WERI-Rb-1 (cell line): ENCODE measurements at places on chromosomes 12 and 14.
A peak's percentile ranks its signal among the peaks of the same experiment; 100 is the strongest.

GRCh38 chr14:99663386-99664057 is 18.6 kb downstream of the HHIPL1 start:
- DNase-seq = no peak

DNA sequence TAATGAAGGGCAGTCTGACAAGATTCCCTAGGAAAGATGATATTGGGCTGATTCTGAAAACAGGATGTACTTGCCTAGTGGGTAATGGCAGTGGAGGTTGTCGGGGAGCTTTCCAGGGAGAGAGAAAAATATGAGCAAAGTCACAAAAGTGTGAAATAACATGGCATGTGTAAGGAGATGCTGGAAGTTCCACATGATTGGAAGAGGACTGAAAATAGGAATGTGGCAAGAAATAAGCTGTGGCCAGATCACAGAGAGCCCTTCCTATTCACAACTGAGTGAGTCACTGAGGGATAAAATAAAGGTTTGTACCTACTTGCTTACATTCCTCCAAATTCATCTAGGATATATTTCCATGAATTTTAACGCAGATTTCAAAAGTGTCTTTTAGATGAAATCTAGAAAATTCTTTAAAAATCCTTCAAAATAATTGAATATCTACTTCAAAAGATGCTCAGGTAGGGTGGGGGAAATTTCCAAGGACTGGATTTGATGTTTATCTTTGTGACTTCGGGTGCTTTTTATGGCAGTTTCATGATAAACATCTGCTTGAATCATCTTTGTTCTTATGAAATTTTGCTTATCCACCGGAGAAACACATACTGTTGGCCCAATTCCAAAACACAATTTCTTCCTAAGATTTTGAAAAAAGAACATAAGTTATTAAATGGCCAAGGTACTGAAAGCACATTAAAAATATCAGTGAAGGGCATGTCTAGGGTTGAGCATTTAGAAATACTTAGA is 36.3 kb upstream of the SLC2A13 start:
- no peak for DNase-seq

GRCh38 chr14:64971943-64972791 is at the start of gene RAB15:
TSS of gene RAB15 (minus strand) at chr14:64972336. CDS start at chr14:64972076, 260 bp downstream.
- peak; percentile 51 for DNase-seq

DNA sequence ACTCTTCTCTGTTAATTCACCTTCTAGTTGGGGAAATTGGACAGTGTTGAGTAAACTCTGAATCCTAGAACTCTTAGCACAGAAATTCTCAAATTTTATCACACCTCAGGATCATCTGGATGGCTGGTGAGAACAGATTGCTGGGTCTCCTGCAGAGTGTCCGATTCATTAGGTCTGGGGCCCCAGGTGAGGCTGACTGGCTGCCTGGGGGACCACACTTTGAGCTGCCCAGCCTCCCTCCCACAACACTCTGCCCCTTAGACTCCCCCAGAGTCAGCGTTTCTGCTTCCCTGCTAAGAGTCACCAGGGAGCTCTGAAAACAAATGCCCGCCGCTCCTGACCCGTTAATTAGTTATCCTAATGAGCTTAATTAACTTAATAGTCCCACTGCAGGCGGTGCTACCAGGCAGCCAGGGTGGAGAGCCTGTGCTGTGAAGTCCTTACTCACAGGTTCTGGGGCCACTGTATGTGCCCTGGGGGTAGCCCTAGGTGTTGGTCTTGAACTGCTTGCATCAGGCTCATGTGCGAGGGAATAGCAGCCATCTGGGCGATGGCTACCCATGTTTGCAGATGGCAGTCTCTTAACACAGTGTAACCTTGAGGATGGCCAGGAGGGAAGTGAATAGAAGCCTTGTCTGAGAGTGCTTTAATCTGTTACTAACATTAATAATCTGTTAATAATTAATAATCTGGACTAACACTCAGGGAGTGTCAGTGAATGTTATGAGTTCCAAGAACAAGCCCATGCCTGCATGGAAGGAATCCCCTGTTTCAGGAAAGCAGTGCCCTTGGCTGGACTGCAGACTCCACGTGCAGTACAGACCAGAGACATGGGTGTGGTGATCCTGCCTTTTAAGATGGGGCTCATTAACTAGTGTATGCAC is 35.6 kb downstream of the AACS start:
- DNase-seq = no peak

DNA sequence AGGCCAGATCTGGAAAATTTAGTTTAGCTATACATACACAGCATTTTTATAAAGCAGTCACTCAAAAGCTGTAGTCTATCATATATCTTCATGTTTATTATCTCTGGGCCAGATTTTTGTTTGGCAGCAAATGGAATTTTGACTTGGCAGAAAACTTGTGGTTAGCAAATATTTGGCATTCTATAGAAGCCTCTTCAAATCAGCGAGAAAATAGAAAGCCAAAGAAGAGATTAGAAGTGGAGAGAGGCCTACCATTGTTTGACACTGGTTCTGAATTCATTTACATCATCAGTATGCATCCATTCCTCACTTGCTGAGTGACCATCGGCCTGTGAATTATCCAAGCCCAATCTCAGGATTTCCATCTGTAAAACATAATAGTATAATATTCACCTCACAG is 1077.6 kb downstream of the GALC start:
- no peak for DNase-seq

- DNase-seq = no peak
Measured at GRCh38 chr12:48933664-48934311, 8.5 kb upstream of the FKBP11 start.

- no peak for DNase-seq
Measured at GRCh38 chr14:68015356-68016254, 196.0 kb downstream of the RAD51B start.

DNA sequence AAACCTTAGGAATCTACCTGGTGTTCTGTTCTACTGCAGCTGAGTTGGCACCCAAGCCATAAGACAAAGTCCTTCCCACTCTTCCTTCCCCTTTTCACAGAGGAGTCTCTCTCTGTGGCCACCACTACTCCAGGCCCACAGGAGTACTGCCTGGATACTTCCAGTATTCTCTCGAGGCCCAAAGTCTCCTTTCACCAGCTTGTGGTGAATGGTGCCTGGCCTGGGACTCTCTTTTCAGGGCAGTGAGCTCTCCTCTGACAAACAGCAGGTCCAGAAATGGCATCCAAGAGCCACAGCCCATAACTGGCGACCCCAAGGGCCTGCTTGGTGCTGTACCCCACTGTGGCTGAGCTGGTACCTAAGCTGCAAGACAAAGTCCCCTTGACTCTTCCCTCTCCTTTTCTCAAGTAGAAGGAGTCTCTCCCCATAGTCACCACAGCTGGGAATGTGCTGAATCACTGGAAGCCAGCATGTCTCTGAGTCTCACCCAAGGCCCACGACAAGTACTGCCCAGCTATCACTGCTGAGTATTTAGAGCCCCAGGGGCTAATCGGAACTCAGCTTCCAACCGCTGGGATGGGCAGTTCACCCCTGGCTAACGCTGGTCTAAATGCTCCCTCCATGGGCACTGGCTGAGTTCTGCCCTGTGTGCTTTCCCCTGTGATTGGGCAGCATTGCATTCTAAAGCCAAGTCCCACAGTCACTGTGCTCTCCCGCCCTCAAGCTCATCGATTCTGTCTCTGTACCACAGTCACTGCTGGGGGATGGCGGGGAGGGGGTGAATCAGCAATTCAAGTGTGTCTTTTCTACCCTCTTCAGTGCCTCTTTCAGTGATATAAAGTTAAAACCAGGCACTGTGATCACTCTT is 6.1 kb downstream of the A2ML1 start:
- DNase-seq = no peak

DNA sequence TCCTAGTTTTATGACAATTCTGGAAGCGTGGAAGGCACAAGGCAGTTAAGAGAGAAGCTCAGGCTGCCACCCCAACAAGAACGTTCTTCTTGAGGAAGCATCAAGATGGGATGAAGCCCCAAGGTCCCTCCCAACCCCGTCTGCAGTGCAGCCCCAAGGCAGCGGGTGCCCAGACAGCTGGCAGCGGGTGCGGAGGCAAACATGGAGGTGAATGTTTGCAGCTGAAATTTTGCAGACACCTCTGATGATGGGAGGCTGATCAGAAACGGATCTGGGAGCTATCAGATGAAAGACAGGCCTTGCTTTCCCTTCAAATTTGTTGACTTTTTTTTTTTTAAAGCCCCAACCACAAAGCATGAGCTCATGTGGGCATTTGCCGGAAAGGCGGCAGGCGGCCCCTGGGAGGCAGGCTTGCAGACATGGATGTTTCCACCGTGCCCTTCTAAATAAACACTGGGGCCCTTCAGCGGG is 230.7 kb upstream of the RTL1 start:
- no peak for DNase-seq

- no peak for DNase-seq
Measured at GRCh38 chr12:76738824-76739579, 24.9 kb upstream of the ZDHHC17 start.

DNA sequence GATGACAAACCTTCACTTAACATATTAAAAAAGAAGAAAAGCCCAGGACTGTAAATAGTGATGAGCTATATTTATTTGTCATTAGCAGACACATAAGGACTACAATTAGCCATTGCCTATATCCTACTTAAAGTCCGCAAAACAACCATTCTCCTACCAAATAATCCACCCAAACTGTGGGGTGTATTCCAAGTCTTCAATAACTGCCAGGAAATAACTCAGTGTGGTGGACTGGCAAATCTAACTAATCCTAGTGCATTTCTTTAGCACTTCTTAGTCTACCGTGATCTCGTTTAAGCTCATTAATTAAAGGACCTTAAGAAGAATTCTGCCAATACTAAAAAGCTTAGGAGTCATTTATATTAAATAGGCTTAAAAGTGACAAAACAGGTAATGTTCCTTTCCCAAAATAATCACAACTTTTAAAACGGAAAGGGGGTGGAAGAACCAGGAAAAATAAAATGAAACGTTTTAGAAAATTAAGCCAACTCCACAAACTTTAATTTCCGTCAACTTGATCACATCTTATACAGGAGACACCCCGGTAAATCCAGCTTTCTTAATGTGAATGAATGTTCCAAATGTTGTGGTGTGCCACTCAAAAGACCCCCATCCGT is 1.8 kb downstream of the NOVA1 start:
- no peak for DNase-seq

- DNase-seq = no peak
Measured at GRCh38 chr12:110304061-110304551, 23.1 kb downstream of the ATP2A2 start.

DNA sequence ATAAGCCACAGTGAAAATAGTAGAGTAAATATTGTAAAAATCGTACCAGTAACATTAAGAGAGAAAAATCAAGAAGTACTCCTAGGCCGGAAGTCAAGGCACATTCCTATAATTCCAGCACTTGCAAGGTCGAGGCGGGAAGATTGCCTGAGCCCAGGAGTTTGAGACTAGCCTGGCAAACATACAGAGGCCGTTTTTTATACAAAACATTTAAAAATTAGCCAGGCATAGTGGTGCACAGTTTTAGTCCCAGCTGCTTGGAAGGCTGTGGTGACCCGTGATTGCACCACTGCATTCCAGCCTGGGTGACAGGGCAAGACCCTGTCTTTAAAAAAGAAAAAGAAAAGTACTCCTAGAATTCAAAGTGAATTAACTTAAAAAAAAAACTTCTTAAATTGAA is 341.8 kb downstream of the C12orf50 start:
- no peak for DNase-seq

- no peak for DNase-seq
Measured at GRCh38 chr14:92692822-92693226, 55.6 kb downstream of the LGMN start.
